Fibroblast of villous mesenchyme (primary cell): ENCODE measurements at places on chromosomes 11 and 22.

DNA sequence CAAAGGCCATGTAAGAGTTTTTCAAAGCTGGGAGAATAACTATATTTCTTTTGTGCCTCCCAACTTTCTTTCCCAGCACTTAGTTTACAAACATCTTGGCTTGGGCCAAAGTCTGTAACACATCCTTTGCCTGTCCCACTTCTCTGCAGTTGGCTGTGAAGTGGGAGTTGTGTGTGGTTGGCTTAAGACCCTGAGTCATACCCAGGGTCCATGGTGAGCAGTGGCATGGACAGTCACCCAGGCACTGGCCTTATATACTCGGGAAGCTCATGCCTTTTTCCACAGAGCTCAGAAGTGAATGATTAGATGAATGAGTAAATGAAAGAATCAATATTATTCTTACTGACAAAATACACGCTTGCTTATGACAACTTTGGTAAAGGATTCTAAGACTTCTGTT, 231.4 kb downstream of the BLID start:
- DNase-seq = no peak

DNA sequence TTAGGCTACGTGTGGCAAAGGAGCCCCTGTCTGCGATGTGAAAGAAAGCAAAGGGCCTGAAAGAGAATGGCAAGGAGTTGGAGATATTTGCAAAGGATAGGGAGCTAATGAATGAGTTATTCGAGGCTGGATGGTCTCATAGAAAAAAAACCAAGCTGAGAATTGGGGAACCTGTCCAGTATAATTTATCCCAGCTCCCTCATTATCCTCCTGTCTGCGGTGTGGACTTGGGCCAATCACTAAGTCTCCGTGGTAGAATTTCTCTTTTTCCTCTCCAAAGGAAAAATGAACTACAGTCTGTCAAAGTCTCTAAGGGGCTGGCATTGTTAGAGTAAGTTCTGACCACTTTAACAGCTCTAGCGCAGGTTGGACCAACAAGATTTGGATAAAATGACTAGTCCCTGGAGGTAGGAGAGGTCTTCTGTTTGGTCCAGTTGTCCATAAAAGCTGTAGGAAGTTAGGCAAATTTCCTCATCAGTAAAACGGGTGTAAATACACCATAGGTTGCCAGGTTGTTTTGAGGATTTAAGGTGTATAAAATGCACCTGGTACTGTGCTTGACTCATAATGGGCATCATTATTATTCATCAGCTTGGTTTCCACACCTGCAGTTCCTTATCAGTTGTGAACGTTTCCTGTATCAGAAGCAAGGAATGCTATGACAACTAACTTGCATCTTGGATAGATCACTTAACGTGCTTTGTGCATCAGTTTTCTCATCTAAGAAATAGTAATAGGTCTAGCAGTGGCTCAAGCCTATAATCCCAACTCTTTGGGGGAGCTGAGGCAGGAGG, 10.3 kb upstream of the CDON start:
- DNase-seq = no peak

DNA sequence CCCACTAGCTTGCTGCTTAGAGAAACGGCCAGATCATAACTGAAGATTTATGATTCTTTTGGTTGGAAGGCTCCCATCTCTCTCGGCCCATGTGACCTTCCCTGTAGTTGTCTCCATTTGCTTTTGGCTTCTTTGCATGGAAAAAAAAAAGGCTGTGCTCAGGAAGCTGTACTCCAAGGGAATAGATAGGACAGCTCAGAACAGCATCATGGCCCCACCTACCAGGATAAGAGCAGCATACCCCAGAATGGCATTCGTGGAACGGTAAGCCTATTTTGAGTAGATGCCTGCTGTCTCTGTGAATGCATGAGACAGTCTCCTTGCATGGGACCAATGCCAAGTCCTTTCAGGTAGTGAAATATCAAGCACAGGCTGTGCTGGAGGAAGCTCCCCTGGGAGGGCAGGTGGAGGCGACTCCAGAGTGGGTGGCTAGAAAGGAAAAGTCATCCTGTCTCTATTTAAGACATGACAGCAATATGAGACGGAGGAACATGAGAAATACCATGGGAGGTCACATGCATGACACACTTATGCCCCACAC, 94.1 kb upstream of the AMOTL1 start:
- no peak for DNase-seq

- DNase-seq = no peak
Observed at GRCh38 chr22:26740253-26740652, 82.9 kb downstream of the MIAT start.

DNA sequence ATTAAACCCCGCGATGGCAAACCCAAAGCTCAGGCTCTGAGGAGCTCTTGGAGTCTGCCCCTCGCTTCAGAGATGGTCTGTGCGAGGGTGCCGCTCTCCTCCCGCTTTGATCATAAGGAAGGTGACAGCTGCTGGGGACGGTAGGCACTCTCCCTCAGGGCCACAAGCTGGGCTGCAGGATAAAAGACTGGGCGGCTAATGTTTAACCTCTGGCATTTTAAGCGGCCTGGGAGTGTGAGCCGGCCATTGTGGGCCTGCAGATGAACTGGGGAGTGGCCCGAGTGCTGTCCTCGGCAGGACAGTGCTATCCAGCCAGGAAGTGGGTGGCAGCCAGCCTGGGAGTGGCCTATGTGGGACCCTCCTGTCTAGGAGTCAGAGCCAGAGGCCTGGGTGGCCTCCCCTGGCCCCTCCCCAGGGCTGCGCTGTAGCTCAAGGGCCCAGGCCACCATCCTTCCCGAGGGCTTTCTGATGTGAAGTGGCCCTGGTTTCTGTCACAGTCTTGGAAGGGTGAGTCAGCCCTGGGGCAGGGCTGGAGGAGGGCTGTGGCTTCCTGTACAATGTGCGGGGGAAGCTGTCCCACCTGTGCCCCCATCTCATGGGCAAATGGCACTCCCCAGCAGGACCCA, 58.7 kb upstream of the PRODH start:
- no peak for DNase-seq

DNA sequence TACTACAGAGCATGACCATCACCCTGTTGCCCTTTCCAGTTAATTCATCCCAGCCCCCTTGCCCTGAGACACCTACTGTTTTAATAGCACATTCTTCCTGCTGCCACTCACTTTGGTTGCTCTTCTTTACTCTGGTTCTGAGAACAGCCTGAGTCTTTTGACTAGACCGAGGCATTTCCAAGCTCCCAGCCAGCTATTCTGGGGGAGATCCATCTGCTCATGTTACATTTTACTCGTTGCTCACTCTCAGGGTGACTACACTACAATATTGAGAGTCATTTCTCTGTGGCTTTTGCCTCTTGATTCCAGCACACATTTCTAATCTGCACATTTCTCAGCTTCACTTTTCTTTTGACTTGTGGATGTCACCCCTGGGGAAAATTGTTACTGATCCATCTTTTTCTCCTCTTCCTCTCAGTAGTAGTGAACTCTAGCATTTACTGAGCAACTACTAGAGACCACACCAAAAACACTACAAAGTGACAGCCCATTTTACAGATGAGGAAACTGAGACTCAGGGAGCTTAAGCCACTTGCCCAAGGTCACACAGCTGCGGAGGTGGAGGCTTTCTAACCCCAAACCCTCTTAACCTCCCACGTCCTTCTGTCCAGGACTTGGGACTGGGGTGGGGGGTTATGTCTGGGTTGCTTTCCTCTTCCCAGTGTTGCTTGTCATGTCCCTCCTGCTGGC, 117.8 kb downstream of the C11orf91 start:
- no peak for DNase-seq

DNA sequence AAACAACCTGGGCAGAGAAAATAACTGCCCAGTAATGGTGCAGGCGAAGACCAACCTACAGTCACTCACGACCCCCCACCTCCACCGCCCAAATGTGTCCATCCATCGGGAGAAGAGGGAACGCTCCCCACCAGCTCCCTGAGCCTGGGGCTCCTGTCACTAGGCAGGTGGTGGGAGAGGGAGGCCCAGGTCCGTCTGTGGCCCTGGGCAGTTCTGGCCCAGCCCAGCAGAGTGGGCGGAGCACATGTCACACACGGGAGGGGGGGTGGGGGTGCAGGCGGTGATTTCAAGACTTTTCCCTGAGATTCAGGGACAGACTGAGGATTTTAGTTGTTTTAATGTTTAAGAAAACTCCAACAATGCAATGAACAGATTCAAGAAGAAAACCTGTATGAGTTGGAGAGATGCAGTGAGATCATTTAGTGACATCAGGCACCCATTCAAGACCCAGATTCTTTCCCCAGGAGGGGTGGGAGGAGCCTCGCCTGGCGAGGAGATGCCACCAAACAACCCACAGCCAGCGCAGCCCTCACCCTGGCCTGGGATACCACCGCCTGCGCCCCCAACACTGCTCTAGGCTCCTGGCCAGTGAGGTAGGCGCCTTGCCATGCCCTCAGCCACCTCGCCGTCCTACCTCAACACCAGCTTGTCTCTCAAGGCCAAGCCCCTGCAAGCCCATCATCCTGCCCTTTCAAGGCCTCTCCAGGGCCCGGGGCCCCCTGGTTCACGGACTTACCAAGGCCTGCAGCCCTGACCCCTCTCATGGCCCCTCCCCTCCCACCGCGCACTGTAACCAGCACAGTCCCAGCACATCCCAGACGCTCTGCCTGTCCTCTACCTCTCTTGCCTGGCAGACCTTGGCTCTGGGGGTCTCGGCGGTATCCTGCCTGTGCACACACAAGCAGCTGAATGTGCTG, 36.8 kb downstream of the TBX1 start:
- no peak for DNase-seq

DNA sequence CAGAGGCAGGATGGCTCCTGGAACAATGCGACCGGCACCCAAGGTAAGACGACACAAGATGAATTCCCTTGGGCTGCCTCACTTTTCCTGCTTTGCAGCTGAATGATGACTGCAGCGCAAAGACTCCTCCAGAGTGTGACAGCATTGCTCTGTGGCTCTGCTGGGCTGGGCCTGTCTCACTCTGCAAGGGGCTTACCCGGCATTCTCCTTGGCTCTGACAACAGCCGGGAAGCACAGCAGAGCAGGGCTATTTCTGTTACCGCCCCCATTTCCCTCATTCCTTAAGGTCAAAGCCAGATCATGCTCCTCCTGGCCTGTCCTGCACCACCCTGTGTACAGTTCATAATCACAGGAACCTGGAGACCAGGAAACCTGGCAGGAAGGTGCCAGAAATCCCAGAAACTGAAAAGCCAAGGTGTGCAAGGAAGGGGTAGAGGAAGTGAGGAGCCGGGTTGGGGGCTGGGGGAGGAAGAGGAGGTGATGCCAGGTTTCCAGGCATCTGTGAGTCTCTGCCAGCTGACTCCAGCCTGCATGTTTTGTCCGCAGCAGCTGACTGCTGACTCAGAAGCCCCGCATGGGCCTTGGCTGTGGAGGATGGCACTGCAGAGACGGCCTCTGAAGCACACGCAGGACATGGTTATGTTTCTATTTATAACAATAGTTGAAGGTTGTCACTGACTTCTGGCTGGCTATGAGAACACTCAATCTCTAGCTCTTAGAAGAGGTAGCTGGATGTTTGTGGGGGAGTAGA, 113.6 kb downstream of the MICAL3 start:
- peak; percentile 85 for DNase-seq

GRCh38 chr11:132284048-132284447, 913.6 kb downstream of the NTM start:
- DNase-seq = no peak

DNA sequence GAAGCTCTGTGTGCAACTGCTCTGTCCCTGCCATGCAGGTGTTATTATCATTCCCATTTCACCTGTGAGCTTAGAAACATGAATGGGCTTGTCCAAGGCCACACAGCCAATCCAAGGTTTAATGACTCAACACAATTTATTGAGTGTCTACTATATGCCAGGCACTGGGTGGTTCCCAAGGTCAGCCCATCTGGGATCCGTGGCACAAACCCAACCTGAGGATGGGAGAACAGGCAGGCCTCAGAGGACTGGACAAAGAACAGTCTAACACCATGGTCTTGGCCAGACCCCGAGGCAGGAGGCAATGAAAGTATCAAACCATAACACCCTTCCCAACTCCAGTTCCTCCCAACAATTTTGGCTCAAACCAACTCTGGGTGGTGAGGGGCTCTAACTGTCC, 15.7 kb downstream of the SPATA19 start:
- DNase-seq = no peak

- DNase-seq = no peak
Observed at GRCh38 chr22:46963672-46964545, 201.5 kb downstream of the TBC1D22A start.

DNA sequence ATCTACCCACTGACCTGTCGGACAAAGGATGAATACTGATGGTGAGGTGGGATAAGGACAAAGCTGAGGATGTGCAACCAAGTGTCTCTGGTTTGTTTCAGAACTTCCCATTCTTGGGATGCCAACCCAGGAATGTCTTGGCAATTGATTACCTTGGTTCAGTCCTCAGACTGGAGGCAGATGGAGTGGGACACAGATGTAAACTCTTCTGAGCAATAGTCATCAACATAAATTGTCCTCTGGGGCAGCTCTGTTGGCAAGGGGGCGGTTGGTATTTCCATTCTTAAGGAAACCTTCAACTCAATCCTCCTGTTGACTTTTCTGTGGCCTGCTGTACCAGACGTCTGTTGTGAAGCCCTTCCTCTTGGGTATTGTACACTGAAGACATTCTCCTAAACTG, 6.8 kb downstream of the ABTB2 start:
- no peak for DNase-seq

DNA sequence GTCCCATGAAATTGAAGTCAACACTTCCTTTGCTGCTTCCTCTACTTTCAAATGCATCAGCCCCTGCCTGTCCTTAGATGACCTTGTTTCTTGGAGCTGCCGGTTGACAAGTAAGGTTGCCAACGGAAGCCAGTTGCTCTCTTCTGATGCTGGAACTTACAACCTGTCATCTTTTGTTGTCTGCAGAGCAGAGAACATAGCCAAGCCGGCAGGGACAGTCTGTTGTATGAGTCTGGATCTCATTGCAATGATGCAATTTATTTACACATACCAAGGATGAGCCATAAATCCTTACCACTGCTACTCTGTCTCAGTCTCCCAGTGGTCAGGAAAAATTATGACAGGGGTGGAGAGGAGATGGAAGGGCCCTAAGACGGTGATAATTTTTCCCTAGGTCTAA, 151.4 kb downstream of the BLID start:
- peak; percentile 74 for DNase-seq

DNA sequence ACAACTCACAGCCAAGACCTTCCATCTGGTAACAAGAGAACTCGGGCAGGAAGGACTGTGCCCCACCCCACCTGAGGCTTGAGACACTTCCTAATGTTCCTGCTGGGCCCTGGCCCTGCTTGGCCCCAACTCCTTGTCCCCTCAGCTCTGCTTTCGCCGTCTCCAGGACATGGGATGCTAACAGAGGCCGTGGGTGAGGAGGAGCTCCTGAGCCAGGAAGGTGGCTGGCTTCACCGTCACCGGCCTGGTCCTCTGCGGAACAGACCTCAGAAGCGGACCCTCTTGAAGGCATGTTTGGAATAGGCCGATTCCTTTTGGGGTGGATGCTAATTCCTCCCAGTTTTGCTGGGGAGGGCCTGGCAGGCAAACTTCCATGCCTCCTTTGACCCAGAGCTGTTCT, 154.3 kb downstream of the CACNA1I start:
- no peak for DNase-seq

- DNase-seq = no peak
Observed at GRCh38 chr11:34957606-34958005, 41.2 kb downstream of the PDHX start.
